Right ventricle myocardium inferior (tissue), 1 donor: ENCODE measurements at places on chromosomes 11 and 22. TPM values are rescaled to one million over a fixed set of nuclear protein-coding genes. Genes with fewer than 3 reads are reported as not detected.

DNA sequence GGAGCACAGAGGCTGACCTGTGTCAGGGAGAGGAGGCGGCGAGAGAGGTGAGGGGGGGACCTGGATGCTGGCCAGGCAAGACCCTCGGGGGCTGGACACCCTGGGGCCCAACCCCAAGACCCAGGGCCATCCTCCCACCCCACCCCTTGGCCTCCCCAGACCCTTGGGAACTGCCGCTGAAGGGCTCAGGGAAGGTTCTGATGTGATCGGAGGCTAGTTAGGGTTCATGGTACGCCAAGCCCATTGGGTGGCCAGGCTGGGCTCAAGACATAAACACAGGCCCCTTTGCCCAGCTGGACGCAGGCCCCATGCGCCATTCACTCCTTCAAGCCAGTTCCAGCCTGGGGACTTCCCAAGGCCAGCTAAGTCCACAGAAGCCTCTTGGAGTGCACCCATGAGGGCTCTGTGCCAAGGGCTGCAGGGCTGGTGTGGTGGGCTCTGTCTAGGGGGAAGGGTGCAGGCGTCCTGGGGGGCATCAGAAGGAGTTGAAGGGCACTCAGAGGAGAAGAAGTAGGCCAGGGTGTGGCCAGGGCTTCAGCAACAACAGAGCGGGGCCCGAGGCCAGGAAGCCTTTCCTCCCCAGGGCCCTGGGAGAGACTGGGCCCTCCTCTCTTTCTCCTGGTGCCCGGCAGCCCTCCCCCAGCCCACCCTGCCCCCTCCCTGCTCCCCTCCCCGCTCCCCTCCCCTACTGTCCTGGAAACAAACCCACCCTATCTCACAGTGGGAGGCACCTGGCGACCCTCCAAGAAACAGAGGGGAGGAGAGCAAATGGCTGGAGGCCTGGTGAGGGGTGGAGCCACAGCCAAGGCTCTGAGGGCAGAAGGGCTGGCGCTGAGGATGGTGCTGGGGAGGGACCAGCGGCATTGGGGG, 12.9 kb downstream of the TSPAN32 start:
- DNase-seq = peak; percentile 94

Gene MUC6
- total RNA-seq = not detected

GRCh38 chr22:32764330-32765131, 37.0 kb upstream of the TIMP3 start:
- DNase-seq = peak; percentile 81

Gene KRTAP5-1
- total RNA-seq = not detected

GRCh38 chr11:63240791-63241379, 2.5 kb downstream of the SLC22A25 start:
- no peak for DNase-seq

DNA sequence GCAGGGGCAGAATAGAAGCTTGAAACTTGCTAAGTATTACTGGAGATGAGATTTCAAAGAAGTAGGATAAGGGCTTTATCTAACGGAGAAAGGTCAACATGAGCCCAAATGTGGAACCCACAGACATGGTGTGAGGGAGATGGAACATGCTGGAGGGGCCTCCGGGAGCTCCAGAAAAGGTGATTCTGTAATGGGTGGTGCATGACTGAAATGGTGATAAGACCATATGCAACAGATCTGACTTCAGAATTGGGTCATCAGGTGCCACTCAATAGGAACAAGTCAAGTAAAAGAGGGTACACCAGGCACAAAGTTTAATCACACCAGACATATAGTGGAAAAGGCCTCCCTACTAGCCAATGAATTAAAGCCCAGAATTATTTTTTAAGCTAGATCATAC, 7.9 kb upstream of the CEP295 start:
- no peak for DNase-seq

DNA sequence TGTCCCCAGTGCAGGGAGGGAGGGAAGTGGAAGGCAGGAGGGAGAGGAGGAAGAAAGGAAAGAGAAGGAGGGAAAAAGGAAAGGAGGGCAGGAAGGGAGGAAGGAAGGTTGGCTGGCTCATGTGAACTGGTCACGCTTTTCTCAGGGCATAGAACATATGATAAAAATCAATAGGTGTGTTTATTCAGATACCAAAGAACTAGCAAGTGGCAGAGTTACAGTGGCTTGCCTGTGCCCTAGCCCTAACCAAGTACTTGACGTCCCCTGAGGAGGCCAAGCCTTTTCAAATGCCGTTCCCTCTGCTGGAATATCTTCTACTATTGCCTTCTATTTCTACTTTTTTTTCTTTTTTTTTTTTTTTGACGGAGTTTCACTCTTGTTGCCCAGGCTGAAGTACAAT, 33.5 kb downstream of the CHRDL2 start:
- DNase-seq = no peak

DNA sequence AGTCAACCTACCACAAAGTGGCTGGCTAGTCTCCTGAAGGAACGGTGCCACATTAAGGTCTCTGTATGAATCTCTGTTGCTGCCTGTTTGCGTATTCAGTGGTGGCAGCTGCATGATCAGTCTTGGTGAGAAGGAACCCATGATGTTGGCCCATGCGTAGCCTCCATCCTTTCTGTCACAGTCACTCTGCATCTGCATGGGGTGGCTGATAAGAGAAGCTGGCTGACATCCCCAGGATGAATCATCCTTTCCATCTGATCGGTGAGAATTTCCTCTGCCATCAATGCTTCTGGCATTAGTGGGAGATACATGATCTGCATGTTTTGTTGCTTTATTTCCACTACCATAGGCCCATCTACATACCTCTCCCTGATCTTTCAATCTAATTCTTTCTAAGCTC, 199.0 kb upstream of the NECTIN1 start:
- DNase-seq = no peak

DNA sequence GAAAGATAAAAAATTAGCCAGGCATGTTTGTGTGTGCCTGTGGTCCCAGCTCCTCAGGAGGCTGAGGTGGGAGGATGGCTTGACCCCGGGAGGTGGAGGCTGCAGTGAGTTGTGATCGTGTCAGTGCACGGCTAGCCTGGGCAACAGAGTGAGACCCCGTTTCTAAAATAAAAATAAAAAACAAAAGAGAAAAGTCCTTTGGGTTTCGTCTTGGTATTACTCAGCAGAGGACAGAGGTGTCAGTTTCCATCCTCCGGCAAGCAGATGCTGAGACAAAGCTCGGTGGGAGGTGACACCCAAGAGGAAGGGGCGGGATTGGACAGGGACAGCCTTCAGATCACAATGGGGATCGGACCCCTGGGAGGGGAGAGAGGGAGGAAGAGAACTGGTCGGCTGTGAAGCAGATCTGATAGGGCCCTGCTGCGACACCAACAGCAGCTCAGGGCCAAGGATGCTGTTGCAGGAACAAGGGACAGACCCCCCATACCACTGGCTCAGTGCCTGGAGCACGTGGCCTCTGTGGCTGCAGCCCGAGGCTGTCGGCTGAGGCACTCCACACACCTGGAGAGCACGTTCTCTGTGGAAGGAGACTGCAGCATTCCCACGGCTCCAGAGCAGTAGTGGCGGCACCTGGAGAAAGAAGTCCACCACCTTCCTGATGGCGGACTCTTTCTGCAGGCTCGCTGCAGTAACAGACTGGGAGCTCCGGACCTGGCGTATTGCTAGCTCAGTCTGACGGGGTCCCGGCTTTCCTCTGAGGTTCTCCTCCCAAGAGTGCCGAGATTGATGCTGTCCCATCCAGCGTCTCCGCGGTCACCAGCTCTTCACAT, 5.2 kb upstream of the BID start:
- DNase-seq = peak; percentile 25

DNA sequence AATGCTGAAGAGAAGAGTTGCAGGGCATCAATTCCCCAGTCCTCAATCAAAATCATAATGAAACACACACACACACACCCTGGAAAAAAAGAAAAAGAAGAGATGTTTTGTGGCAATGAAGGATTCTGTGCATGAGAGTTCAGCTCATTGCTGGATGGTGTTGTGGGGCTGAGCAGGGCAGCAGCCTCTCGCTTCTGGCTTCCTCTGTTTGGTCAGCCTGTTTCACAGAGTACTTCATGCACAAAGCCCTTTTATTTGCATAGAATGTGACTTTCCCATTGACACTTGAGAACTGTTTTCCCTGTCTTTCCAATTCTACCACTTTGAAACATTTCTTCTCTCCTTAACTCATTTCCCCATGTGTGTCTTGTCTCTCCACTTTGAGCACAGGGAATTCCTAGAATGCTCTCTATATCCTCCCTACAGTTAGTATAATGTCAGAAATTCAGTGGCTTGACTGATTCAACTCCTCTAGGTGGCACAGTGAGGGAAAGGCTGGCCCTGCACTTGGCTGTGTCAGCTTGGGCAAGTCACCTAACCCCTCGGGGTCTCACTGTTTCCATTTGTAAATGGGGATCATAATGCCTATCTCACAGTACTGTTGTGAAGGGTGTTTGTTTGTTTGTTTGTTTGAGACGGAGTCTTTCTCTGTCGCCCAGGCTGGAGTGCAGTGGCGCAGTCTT, 25.4 kb upstream of the BSX start:
- DNase-seq = no peak

- peak; percentile 90 for DNase-seq
Observed at GRCh38 chr11:58654079-58654907, 31.8 kb downstream of the CNTF start.

Gene TRPM5
- total RNA-seq = not detected

DNA sequence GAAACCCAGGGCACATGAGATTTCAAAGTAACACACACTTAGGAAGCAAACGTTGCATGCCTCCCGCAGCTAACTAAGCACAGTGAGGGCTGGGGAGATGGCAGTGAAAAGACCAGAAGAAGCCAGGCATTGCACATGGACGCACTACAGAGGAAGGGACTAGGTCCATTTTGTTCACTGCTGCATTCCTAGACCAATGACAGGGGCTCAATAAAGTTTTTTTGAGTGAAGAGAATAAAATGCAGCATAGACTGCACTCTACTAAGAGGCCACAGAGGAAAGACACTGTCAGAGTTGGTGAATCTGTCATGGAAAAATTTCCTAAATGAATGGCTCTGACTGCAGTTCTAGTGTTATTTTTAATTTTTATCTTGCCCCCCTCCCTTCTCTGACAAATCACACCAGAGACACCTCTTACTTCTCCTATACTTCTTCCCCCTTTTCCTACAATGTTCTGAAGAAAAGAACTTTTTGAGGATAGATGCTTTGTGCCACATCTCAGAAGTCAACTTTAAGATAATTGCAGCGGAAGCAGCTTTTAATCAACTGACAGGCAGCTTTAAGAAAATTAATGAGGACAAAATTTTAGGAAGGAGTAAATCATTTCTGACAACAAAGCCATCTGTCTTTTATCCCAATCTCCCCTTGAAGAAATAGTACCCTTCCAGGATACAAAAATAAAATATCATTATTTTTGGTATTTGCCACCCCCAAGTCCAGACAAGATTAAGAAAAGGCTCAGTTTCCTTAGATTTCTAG, 34.8 kb upstream of the CHRM4 start:
- DNase-seq = no peak

GRCh38 chr11:117376517-117376916, 48.9 kb downstream of the CEP164 start:
- no peak for DNase-seq

GRCh38 chr11:124605719-124606118, 5.5 kb upstream of the PANX3 start:
- no peak for DNase-seq

GRCh38 chr11:88414385-88414861, 76.9 kb upstream of the CTSC start:
- no peak for DNase-seq

GRCh38 chr11:122883646-122883979, 1.1 kb downstream of the JHY start:
- DNase-seq = no peak

Gene SCGB1C1
- not detected for total RNA-seq

DNA sequence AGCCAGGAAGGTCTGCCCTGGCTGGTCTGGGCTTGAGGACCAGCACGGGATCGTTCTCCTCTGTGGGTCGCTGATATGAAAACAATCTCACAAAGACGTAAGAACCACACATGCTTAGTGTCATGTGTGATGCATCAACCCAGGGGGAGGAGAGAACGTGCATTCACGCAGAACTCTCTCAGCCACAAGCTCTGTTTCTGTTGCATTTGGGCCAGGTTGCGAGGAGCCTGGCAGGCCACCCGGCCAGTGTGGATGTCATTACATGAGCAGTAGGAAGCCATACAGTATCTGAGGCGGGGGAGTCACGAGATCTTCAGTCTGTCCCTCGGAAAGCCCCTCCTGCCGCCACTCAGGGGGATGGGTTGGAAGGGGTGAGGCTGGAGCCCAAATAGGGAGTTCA, 53.1 kb upstream of the KCNQ1OT1 start:
- DNase-seq = peak; percentile 13

- no peak for DNase-seq
Observed at GRCh38 chr11:78080818-78081495, 1.3 kb upstream of the NDUFC2 start.

DNA sequence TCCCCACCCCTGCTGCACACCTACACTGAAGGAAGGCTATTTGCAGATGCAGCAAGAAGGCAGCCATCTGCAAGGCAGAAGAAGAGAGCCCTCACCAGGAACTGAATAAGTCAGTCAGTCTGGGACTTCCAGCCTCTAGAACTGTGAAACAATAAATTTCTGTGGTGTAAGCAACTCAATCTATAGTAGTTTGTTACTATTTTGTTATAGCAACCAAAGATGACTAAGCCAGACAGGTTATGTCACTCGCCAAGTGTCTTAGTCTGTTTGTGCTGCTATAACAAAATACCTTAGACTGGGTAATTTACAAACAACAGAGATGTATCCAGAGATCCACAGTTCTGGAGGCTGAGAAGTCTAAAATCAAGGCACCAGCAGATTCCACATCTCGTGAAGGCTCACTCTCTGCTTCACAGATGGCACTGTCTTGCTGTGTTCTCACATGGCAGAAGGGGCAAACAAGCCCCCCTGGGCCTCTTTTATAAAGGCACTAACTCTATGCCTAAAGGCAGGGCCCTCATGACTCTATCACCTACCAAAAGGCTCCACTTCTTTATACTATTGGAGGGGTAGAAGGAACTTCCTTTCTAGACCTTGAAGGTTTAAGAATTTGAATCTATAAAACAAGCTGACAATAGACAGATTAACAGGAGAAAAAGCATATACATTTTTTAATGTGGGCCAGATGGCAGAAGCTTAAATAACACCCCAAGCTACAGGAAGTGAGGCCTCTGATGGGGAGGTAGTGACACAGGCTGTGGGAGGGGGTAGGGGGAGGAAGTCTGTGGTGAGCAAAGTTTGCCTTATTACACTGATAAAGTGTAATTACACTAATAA, 12.3 kb downstream of the APOL6 start:
- no peak for DNase-seq

GRCh38 chr22:45218976-45219375, 21.7 kb downstream of the KIAA0930 start:
- no peak for DNase-seq

GRCh38 chr11:112886434-112887370, 74.5 kb upstream of the NCAM1 start:
- DNase-seq = no peak

DNA sequence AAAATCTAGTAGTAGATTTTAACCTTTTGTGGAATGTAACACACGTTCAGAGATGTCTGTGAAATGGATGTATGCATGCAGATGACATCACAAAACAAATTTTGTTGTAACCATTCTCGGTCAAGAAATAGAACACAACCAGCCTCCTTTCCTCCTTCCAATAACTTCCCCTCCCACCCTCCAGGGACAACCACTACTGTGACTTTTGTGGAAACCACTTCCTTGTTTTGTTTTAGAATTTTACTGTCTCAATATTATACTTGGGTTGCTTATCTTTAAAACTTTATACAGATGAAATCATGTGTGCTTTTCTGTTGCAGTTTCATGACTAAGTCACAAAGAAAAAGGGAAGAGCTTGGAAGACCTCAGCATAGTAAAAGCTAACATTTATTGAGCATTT, 189.4 kb upstream of the NCAM1 start:
- no peak for DNase-seq

GRCh38 chr11:95044010-95044409, 5.2 kb upstream of the KDM4F start:
- DNase-seq = no peak

- peak; percentile 62 for DNase-seq
Observed at GRCh38 chr11:1557904-1558774, 13.9 kb downstream of the DUSP8 start.

Gene ART5
- total RNA-seq = 2.5 TPM
